Retina (tissue), 1 donor: ENCODE measurements at places on chromosomes 13 and 19.

GRCh38 chr19:51323481-51324166 is 12.2 kb downstream of the IGLON5 start:
- DNase-seq, result peak; percentile 67

DNA sequence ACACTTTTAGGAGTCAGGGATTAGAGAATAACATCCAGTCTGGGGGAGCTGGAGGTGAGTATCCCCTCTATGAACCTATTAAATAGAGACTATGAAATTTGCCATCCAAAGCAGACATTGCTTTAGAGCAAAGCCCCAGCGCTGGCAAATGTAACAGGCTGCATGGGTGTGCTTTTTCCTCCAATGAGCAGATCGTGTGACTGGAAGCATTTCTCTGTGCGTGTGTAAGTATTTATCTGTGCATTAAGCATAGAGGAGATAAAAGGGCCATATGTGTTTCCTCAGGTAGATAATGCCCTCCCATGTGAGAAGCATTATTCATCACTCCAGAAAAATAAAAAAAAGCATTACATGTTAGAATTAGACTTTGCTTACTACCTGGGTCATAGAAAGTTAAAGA is 924 bp downstream of the TNFSF13B start:
- DNase-seq, result no peak

- DNase-seq, result no peak
Measured at GRCh38 chr19:28372576-28373247, 840.2 kb downstream of the UQCRFS1 start.

GRCh38 chr19:11192957-11193939 is 4.1 kb downstream of the KANK2 start:
- no peak for DNase-seq

- no peak for DNase-seq
Measured at GRCh38 chr19:31071136-31071855, 277.9 kb downstream of the TSHZ3 start.

DNA sequence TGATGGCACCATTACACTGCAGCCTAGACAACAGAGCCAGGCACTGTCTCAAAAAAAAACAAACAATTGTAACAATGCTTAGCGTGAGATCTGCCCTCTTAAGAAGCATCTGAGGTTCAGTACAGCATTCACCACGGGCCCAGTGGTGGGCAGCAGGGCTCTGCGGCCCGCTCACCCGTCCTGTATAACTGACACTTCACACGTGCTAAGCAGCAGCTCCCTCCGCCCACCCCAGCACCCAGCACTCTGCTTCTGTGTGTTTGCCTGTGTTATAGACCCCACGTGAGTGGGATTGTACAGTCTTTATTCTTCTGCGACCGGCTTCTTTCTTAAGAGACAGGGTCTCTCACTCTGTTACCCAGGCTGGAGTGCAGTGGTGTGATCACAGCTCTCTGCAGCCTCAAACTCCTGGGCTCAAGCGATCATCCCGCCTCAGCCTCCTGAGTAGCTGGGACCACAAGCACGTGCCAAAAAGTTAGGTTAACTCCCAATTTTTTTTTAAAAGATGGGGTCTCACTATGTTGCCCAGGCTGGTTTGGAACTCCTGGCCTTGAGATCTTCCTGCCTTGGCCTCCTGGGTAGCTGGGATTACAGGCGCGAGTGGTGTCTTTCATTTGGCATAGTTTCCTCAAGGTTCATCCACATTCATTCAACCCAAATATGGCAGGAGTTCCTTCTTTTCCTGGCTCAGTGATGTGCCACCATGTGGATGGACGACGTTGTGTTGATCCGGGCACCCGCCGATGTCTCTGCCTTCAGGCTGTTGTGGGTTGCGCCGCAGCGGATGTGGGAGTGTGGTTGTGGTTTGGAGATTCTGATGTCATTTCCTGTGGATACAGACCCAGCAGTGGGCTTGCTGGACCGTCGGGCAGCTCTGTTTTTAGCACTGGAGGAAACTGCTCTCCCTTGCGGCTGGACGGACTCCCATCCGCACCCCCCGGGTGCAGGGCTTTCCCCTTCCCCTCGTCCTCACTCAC is 170.0 kb downstream of the KDM4B start:
- no peak for DNase-seq

DNA sequence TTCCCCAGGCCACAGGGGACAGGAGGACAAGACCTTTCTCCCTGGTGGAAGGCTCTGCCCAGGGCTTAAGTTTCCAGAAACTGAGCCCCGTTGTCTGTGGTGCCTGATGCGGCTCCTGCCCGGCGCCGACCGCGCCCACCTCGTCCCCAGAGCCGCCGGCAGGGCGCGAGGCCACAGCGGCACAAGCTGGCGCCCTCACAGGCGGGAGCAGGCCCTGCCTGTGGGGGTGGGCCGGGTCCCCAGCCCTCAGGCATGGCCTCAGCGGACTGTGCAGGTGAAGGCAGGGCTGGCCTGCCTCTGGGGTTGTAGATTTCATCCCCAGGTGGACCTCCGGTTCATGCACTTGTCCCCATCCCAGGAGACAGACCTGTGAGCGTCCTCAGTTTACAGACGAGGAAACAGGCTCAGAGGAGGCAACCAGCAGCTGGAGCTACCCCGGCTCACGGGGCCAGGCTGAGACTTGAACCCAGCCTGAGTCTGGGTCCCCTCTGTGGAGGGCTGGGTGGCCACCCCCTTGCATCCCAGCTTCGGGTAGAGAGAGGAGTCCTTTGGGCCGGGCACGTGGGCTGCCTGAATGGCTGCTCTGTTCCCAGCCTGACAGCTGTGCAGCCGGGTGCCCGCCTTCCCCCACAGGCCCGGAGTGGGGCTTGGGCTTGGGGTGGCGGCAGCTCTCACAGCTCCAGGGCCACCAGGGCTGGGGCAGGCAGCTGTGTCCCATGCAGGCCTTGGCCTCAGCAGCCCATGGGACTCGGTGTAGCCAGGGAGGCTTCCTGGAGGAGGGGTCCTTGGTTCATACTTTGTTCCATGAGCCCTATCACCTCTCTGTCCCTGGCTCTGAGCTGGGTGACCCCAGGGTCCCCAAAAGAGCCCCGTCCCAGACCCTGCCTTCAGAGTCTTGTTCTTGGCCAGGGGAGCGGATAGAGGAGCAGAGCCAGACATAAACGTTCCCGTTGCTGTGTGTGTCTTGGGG is 26.8 kb downstream of the PIAS4 start:
- DNase-seq, result no peak

GRCh38 chr13:53141336-53141735 is 112.7 kb downstream of the OLFM4 start:
- no peak for DNase-seq

DNA sequence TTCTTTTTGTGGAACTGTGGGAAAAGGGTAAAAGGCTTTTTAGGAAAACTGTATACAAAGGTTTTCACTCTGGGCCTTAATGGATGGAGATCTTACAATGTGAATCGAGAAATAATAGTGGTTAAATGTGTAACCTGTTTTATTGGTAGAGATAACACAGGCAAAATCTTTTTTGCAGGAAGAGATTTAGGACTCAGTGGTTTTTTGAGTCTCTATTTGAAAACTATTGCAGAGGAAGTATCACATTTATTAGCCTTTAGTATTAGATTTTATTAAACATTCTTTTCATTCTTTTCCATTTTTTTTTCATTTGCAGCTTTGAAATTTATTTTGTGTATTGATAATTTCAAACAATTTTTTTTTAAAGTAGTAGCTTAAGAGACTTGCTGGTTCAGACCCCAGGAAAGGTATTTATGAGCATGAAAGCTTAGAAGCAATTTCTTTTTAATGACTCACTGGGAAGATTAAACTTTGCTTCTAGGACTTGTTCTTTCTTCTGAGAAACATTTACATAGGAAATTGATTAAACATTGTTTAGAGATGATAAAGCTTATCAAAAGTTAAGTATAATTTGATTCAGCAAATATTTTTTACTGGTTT is 10.5 kb downstream of the KLF5 start:
- no peak for DNase-seq

- peak; percentile 30 for DNase-seq
Measured at GRCh38 chr13:21234526-21234925, 58.1 kb downstream of the MRPL57 start.

GRCh38 chr13:49110122-49110912 is 109.8 kb upstream of the MLNR start:
- peak; percentile 91 for DNase-seq

DNA sequence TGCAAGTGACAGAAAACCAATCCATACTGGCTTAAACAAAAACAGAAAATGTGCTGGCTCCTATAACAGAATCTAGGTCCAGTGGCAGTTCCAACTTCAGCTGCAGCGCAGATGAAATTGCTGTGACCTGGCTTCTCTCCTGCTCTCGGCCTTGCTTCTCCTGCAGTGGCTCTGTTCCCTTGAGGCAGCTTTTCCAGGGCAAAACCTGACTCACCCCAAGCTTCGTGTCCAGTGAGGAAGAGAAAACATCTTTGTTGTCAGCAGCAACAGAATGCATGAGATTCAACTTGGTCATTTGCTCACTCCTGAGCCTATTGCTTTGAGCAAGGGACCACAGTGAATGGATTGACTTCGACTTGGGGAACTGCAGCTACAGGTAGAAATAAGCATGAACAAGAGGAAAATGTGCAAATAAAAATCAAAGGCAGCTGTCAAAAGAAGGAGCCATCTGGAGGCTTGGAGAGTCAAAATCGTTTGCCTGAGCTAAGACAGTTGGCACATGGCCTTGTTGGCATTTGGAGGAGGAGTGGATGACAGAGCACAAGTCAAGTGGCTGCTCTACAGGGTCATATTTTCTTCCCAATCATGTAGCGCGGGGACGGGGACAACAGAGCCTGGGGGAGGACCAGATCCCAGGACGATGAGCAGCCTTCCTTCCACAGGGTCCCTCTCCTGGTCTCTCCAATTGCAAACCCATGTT is 523.4 kb downstream of the FGF9 start:
- no peak for DNase-seq

GRCh38 chr13:75061909-75062308 is 420.1 kb downstream of the TBC1D4 start:
- DNase-seq, result no peak

- no peak for DNase-seq
Measured at GRCh38 chr13:100089465-100090032, 656 bp downstream of the PCCA start.

GRCh38 chr13:51148952-51149573 is 38.0 kb upstream of the C13orf42 start:
- DNase-seq, result peak; percentile 75

DNA sequence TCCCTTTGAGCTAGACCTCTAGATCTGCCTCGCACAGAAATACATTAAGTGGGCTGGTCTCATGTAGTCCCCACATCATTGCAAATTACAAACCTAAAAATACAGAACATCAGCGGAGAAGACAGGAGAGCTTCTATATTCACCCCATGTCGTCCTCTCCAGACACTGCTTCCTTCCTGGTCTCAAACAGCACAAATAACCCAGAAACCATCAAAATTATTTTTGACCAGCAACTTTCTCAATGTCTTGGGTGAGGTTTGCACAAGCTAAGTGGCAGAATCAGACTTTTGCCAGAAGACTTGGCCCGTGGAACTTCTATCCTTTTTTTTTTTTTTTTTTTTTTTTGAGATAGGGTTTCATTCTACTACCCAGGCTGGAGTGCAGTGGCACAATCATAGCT is 28.2 kb downstream of the CLEC17A start:
- no peak for DNase-seq

DNA sequence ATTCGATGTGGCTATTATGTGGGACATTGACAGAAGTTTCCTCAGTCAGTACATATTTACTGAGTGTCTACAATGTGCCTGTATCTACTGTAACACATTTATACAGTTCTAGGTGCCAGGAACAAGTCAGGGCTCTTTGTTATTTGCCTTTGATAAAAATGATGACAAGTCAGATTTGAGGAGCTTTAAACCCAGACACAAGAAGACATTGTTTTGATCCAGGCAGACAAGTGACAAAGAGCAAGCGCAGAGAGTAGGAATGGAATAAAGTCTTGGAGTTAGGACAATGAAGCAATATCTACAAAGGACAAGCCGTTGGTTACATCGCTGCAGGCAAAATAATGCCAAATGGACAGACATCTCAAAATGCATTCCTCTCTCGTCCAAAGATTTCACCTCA is 70.1 kb downstream of the ITGBL1 start:
- no peak for DNase-seq

DNA sequence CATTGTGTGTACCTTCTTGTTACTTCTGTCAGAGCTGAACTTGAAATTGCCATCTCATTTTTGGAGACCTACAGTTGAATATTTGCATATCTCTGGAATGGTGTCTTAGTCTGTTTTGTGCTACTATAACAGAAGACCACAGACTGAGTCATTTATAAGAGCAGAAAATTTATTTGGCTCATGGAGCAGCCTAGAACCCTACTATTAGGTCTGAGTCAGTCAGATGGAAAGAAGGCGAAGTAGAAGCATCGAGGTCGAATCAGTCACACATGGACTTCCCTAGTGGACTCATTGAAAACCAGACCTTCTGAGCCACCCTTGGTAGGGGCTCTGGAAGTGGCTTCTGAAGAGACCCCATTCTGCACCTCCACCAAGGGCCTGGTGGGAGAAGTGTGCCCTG is 33.9 kb upstream of the TPT1 start:
- no peak for DNase-seq

DNA sequence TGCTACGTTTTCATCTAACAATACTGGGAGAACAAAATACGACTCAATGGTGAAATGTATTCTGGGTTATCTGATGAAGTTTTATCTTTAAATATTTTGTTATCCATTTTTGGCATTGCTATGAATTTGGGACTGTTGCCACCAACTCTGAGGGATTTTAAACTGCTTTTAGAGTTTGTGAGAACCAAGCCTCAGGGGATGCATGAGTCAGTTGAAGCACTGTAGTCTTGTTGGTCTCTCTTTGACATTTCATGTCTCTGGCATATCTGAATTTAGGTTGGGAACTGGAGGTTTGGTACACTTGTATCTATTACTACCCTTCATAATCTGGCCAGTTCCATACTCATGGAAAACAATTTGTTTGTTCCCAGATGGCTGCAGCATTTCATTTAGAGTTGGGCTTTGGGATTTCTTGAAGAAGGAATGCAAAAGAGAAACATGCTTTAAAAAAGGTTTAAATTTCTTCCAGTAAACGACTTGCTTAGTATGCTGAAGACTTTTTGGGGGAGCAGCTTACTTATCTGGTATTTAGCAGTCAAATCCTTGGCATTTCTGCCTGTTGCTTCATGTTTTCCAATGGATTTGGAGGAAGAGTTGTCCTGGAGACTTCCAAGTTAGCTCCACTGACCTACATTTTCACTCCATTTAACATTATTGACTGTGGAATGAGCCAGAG is 28.9 kb downstream of the ARHGEF7 start:
- DNase-seq, result no peak

DNA sequence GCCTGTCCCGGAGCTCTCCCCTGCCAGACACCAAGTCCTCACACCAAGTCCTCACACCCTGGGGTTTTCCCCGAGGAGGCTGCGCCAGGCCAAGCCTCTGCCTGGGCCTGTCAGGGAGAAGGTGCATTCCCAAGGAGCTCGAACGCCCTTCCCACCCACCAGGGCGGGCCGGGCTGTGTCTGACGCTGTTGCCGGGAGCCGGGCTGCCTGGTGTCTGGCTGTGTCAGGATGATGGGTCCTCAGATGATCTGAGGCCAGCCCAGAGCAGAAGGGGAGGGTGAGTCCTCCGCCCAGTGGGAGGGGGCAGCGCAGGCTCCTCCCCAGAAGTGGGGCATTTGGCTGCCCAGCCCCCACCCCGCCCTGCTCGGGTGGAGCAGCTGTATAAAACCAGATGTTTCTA is 2.3 kb upstream of the HAS1 start:
- DNase-seq, result no peak
